Large intestine (tissue), 12 donors: ENCODE measurements at places on chromosomes 6 and 20.

- no peak for DNase-seq
Observed at GRCh38 chr6:157984686-157985225, 3.1 kb downstream of the SYNJ2 start.

DNA sequence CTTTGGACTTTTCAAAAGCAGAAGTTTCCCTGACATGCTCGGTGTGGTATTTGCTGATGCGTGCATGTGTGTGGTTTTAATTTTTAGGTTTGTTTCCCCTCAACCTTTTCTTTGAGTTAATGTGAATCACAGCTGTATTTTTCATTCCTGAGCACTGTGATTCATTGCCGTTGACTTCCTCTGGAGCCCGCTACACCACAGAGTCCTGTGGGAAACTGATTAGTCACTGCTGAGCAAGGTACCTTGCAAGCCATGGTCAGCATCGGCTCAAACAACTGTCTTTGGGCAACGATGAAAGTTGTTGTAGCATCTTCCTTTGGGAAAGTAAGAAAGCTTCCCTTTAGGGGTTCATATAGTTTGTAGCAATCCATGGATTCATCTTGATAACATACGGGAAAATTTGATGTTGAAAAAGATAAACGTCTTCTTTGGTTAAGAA is 57.5 kb downstream of the RIN2 start:
- no peak for DNase-seq

- DNase-seq, result no peak
Observed at GRCh38 chr6:99446076-99446475, 21.0 kb upstream of the PNISR start.

- peak; percentile 73 for DNase-seq
Observed at GRCh38 chr20:44176833-44177534, 10.0 kb downstream of the JPH2 start.

DNA sequence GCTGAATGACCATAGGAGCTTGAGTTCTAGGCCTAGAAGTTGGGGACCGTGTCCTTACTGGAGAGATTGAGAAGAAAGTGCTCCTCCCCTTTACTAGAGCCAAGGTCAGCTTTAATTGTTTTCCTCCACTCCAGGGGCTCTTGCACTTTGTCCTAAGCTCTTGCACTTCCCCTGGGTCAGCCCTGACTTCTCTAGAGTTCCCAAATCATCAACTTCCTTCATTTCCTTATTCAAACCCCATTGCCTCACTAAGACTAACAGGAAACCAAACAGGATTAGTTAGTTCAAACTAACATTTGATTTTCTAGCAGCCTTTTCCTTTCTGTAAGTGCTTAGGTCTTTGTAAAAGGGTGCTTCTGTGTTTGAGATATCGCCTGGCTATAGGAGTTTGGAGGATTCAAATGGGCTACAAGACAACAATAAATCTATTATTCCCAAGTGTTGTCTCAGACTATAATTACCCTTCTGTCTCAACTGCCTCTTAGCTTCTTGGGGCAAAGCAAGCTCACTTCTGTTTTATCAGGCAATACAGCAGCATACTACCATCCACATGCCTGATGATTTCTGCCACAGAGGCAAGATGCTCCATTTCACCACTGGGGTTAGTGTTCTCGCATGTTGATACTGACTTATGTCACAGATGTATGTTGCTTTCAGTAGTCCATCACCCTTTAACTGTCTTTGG is 12.8 kb upstream of the DTNBP1 start:
- peak; percentile 62 for DNase-seq

GRCh38 chr6:139568956-139569538 is 194.6 kb upstream of the CITED2 start:
- DNase-seq, result no peak

DNA sequence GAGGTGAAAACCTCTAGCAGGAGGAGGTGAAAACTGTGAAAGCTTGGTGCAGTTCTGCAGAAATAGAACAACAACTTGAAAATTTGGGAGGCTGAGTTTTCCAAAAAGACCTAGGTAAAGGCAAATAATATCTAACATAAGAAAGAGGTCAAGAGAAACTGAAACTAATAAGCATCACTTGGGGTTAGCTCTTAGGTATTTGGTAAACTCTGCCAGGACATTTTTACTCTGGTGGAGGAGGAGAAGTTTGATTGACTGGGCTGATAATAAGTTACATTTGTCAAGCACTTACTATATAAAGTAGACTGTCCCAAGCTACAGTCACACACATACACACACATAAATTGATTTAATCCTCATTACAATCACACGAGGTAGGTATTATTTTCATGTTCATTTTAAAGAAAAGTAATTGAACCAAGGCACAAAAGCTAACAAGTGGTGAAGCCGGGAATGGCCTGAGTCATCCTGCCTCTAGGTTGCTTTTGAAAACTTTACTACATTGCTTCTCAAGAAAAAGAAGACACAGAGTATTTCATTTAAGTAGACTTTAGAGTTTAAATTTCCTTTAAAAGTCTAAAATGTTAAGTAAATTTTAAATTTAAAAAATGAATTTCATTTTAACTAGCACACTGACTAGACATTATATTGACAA is 275.5 kb downstream of the PTPRK start:
- DNase-seq, result no peak

DNA sequence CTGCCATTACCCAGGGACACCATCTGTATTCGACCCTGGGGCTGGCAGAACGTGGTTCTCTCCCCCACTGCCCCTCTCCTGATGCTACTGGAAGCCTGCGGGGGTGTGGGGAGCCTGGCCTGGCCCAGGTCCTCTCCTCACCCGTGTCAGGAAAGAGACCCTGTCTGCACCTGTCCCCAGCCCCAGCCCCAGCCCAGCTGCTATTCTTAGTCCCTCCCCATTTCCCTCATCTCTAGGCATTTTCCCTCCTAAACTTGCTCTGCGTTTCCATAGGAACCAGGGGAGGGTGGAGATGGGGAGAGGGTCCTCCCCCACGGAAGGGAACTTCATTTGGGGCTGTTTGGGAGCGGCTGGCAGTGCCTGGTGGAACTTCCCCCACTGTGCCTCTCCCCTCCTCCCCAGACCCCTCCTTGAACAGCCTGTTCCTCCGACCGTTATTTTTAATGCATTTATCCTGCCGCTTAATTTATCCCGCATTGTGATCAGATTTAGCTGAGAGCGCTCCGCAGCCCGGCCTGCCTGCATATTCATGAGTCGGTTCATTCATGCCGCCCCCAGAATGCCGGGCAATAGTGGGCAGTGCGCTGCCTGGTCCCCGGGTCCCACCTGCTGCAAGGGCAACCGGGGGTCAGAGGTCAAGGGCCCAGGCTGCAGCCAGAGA is 31.8 kb upstream of the DLGAP4 start:
- no peak for DNase-seq

DNA sequence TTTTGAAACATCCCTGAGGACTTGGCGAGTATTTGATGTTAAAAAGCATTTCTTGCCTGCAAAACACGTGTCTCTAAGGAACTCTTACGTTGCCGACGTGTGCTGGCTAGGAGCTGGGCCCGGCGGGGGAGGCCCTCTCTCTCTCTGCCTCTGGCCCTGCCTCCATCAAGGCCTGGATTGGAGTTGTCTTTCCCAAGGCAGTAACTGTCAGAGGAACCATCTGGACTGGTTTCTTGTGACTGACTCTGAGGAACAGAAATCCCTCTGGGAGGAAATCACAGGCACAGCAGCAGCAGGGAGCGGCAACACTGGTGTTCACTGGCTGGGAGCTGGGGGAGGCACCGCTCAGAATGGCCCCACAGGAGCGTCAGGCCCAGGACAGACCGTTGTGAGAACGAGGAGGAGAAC is 244.2 kb downstream of the NRN1 start:
- DNase-seq, result no peak

DNA sequence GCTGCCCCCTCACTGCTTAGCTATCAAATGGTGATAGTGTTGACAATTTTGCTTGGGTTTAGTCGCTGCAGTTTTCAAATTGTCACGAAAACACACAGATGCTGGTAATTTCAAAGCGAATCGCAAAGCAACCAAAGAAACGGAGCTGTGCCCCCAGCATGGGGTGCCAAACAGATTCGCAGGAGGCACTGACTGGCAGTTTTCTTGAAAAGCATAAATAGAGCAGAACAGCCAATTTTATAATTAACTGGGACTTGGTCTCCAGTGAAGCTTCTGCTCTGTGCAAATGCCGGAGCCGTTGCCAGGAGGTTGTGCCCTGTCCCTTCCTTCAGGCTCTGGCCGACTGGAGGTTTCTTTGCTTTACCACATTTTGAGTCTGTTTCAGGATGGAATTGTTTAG is 18.8 kb downstream of the ARHGAP40 start:
- no peak for DNase-seq

DNA sequence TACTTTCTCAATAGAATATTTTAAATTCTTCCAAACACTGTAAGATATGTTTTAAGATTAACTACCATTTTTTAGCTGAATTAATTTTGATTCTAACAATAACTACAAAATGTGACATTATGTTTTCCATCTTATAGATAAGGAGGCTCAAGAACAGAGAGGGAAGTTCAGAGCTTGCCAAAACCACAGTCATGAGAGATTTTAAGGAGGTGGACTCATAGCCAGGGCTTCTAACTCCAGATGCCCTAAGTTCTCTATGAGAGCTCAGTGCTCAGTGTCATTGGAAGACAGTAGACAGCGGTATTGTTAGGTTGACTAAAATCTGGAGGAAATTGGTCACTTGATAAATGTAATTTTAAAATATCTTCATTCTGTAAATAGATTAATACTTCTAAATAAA is 144.2 kb downstream of the PACRG start:
- DNase-seq, result no peak

GRCh38 chr6:108531332-108531731 is 29.4 kb upstream of the FOXO3 start:
- DNase-seq, result no peak

DNA sequence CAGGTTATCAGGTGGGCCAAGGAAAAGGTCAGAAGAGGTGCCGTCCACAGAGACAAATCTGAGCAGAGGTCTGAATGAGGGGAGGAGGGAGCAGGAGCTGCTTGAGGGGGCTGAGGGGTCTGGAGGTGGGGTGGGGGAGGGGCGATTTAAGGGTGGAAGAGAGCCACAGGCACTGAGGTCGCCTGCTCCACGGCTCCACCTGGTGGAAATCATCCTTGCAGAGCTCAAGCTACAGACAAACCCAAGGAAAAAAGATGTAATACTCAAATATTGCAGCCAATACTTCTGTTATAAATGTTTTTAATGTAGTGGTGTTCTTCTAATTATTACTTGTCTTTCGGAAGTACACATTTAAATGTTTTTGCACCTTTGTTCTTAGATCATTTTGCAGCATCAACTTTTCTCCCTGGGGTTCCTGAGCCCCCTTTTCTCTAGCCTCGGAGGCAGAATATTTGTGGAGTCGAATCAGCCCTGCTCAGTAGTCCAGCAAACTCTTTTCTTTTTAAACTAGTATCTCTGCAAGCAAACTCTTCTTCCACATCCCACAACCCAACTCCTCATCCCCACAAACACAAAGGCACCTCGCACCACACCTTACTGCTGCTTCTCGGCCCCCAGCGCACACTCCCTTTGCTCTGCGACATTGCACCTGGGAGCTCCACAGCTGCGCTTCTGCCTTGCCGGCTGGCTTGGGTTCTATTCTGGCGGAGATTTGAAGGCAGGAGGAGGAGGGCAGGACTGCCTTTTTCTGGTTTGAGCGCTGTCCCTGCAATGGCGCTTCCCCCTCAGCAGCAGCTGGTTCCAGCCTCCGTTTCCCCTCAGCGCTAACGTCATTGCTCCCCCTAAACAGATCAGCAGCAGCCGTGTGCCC is 51.0 kb upstream of the TFAP2A start:
- no peak for DNase-seq

DNA sequence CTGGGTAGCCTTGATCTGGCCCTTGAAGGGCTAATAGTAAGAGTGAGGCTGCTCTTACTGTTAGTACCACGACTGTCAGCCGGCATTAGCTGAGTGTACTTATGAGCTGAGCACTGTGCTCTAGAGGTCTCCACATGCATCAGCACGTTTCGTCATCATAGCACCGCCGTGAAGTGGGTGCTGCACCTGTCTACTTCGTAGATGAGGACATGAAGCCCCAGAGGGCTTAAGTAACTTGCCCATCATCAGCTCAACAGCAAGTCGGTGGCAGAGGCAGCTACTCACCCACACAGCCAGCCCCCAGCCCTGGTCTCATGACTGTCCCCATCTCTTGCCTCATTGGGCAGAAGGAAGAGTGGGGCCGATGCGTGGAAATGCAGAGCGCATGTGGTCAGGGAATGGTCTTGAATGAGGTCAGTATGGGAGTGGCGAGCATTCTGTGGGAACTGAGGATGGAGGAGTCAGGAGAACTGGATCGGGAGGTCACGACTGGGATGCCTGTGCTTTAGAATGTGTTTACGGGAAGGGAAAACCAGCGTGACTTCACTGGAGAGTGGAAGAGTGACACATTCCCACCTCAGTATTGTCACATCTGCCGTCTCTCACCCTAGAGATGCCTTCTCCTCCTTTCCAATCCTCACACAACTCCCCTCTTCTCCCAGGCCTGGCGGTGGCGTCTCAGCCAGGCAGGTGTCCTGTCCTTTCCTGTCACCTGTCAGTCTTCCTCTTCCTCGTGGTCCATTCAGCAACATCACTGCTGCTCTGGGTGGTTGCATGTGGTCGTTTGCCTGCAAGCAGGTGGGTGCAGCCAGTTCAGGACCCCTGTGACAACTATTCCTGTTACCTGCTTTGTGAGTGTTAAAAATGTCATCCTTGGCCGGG is 6.0 kb downstream of the SYTL3 start:
- no peak for DNase-seq

DNA sequence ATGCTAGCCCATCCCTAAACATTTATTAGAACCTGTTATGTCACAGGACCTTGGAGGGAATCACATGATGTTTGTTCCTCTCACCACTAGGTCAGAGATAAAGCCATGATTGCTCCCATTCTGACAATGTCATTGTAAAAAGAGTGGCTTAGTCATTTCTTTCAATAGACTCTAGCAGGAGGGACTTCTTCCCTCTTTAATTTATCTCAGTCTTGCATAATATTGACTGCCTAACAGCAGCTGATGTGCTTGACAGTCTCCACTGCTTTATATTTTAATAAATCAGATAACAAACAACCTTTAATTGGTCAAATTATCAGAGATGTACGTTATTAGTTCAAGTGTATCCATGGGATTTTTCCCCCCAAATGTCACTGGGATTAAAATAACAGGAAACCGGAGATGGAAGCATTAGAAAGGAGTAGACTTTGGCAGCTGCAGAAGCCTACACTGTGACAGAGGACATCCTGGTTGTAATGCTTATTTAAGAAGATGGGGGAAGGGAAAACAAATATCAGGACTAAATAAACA is 39.6 kb downstream of the LAMA4 start:
- DNase-seq, result peak; percentile 48

GRCh38 chr6:5132731-5133130 is 47.6 kb downstream of the PPP1R3G start:
- peak; percentile 20 for DNase-seq

- DNase-seq, result no peak
Observed at GRCh38 chr20:3996399-3996798, 19.0 kb downstream of the RNF24 start.

DNA sequence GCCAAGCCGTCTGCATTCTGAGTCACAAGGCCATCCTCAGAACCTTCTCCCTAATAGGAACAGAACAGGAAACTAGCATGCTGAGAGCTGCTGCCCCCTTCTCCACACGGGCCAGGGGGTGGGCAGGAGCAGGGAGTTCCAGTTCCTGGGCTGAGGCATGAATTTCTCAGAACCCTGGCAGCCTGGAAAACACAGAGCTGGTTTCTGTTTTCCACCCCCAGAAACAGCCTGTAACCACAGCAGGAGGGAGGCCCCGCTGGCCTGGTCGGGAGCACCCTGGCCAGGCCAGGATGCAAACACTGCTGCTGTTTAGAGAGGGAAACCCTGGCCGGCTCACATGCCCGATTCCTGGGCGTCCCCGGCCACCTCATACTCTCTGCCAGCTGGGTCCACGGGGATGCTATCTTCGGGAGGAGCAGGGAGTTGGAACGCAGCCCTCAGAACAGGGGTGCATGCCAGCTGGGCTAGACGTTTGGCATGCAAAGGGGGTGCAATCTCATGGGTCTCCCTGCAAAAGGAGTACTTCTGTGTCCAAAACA is 130.1 kb downstream of the NFATC2 start:
- peak; percentile 24 for DNase-seq
